Dermis microvascular lymphatic vessel endothelial cell (primary cell): ENCODE measurements at places on chromosomes 4 and X. TPM values are rescaled to one million over a fixed set of nuclear protein-coding genes. Genes with fewer than 3 reads are reported as not detected.

GPR50 gene
- not detected in 2 replicates for total RNA-seq

CDS1 gene
- total RNA-seq: under 0.01 TPM in 1 of 2 replicates, not detected in the other

ADGRG2 gene
- total RNA-seq: not detected in 2 replicates

TEX11 gene
- not detected in 2 replicates for total RNA-seq

MGARP gene
- total RNA-seq: under 0.01 and 0.13 TPM in 2 replicates

FAM9A gene
- not detected in 2 replicates for total RNA-seq

SNX12 gene
- total RNA-seq: 71.9 and 76.3 TPM in 2 replicates

FAM241A gene
- 9.0 and 10.3 TPM in 2 replicates for total RNA-seq

DDX60 gene
- 19.5 and 23.4 TPM in 2 replicates for total RNA-seq

C1QTNF7 gene
- total RNA-seq: not detected in 2 replicates
